Breast epithelium (tissue), 4 donors: ENCODE measurements at places on chromosomes 11 and 22.

DNA sequence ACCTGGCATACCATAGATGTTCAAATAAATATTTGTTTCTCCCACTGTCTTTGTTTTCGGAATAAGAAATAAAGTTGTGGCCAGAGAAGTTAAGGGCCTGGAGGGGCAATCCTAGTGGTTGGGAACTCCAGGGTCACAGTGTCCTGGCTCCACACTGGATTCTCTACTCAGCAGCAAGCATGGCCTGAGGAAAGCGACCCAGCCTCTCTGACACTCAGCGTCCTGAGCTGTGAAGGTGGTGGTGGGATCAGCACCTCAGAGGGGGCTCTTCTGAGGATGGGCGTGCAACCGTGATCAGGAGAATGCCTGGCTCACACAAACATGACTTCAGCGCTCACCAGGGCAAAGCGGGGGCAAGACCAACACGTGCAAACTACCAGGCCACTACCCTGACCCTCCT is 59.9 kb downstream of the LARGE1 start:
- no peak for DNase-seq

- DNase-seq: no peak
These were observed 702.9 kb downstream of the DLG2 start for GRCh38 chr11:84924154-84924692.

DNA sequence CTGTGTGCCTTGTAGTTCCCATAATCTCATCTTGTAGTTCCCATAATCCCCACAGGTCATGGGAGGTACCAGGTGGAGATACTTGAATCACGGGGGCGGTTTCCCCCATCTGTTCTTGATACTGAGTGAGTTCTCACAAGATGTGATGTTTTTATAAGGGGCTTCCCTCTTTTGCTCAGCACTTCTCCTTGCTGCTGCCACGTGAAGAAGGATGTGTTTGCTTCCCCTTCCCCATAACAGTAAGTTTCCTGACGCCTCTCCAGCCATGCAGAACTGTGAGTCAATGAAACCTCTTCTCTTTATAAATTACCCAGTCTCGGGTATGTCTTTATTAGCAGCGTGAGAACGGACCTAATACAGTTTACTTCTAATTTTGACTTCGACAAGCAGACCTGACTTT is 14.0 kb upstream of the SMIM38 start:
- DNase-seq: no peak

DNA sequence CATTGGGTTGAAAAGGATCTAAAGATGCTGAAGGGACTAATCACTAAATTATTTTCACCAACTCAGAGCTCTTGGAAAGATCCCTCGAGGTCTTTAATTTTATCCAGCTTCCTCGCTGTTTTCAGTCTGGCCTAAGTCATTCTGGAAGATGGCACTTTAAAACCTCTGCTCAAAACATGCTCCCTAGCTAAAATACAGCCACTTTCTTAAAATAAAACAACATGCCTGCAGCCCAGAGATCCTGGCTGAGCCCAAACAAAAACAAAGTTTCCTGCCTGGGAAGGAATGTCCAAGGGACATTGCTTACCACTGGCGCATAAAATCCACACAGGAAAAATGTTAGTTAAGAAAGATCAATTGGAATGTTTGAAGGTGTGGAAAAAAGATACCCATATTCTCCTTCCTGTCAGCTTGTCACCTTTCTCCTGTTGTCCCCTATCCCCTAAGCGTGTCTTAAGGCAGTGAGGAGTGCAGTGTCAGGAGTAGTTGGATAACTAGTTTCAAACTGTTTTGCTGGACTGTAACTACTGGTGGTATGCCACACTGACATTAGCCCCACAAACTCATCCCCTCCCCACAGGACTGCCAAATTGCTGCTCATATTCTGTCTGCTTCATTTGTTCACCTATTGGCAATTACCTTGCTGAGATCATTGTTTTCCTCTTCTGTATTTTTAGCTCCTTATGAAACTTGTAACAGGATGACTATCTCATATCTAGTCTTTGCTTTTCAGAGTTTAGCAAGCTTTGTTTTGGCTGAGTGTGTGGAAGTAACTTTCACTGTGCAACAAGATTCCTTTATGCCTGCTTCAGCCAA is 108.3 kb upstream of the SESN3 start:
- DNase-seq: no peak

GRCh38 chr11:8259306-8259959 is 4.2 kb downstream of the LMO1 start:
- peak; percentile 25 for DNase-seq

DNA sequence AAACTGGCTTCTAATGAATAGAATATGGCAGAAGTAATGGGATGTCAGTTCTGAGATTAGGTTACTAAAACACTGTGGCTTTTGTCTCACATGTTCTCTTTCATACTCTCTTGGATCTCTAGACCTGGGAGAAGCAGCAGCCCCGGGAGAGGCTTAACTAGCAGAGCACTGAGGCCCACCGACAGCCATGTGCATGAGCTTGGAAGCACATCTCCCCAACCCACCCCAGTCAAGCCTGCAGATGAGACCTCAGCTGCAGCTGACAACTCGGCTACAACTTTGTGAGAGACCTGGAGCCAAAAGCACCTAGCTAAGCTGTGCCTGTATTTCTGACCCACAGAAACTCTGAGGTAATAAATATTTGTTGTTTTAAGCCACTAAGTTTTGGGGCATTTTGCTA is 100.8 kb downstream of the TRIM29 start:
- no peak for DNase-seq

DNA sequence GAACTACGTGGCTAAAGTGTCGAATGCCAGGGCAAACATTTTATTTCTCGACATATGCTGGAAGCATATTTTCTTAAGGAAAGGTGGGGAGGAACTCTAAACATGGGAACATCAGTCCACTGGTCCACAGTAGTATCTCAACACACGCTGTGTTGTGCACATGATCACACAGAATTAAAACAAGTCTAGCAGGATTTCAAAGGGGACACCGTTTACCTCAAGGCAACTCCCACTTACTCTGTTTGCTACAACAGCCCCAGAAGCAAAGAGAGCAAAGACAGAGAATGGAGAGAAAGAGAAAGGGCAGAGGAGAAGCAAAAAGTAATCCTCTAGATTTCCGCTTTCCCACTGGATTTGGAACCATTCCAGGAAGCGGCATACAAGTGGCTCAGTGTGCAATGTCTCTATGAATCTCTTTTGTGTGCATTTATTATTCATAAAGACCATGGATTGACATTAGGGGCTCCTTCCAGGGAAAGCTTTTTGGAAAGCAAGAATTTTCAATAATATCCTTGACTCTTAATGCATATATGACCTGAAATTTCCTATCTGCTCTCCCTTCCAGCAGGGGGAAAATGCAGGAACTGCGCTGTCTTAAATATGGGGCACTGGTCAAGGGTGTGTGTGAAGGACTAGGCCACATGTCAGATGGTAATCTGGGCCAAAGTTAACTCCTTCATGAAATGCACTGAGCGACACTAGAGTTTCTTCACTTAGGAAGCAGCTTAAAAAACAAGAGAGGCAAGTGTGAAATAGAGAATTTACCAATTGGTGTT is 34.8 kb upstream of the CCDC34 start:
- no peak for DNase-seq

GRCh38 chr22:23847310-23847920 is 8.6 kb upstream of the DERL3 start:
- DNase-seq: no peak

- DNase-seq: no peak
These were observed 62.6 kb downstream of the SYT13 start for GRCh38 chr11:45223496-45223895.

DNA sequence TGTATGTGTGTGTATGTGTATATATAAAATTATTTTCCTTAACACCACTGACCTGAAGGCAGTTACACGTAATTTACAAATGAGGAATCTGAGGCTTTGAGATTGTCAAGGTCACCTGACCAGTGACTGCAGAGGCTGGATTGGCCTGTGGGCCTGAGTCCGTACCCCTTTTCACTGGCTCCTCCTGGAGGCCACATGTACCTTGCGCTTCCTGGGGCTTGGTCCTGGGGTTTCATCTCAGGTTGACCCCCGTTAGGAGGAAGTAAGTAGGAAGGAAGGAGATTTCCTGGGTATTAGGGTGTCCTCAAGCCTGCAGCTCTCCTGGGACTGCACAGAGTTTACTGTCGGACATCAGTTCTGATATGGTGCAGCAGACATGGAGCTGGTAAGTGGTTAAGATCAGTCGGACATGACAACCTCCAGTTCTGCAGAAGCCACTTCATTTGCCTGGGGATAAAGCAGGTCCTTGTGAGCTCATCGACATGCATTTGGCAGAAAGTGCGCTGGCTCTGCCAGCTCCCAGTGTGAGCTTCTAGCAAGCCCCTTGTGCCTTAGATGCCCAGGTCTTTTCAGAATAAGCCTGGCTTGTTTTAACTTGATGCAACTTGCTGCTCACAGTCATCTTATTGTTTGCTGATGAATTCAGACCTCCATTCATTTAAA is 36.6 kb downstream of the ST3GAL4 start:
- no peak for DNase-seq

- no peak for DNase-seq
These were observed 19.4 kb upstream of the PPFIA1 start for GRCh38 chr11:70250876-70251658.

DNA sequence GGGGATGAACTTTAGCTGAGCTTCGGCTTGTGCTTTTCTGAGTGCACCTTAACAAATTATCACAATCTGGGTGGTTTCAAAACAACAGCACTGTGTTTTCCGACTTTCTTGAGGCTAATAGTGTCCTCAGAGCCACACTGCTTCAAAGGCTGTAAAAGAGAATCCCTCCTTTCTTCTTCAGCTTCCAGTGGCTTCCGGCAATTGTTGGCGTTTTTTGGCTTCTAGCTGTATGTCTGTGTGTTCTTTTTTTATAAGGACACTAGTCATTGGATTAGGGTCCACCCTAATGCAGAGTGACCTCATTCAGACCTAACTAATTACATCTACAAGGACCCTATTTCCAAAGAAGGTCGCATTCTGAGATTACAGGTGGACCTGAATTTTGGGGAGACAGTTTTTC is 30.6 kb downstream of the KIAA1671 start:
- DNase-seq: peak; percentile 44

GRCh38 chr11:69888483-69889181 is 69.4 kb upstream of the FGF3 start:
- peak; percentile 69 for DNase-seq

GRCh38 chr11:47177846-47178245 is 1.2 kb upstream of the ARFGAP2 start:
- no peak for DNase-seq

- no peak for DNase-seq
These were observed 1351.1 kb downstream of the BRD1 start for GRCh38 chr22:48476577-48476976.

DNA sequence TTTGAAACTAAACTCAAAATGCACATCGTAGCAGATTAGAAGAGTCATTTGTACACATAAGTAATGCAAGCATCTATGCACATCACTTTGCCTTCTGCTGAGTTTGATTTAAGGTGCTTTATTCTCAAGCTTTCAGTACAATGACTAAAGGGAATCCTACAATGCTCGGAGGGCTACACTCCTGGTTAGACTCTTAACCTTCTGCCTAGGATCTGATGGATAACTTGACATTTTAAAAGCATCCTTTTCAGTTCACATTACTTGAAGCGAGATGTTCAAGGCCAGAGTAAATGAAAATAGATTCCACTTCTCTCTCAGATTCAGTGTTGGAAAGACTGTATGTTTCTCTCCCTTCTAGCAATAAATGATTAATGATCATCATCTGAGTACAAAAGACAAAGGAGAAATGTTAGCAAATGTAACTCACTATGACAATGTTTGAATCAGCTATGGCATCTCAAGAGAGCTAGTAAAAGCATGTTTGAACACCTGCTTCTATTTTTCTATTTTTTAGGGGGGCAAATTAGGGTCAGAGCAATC is 259.2 kb upstream of the ANO3 start:
- DNase-seq: no peak

DNA sequence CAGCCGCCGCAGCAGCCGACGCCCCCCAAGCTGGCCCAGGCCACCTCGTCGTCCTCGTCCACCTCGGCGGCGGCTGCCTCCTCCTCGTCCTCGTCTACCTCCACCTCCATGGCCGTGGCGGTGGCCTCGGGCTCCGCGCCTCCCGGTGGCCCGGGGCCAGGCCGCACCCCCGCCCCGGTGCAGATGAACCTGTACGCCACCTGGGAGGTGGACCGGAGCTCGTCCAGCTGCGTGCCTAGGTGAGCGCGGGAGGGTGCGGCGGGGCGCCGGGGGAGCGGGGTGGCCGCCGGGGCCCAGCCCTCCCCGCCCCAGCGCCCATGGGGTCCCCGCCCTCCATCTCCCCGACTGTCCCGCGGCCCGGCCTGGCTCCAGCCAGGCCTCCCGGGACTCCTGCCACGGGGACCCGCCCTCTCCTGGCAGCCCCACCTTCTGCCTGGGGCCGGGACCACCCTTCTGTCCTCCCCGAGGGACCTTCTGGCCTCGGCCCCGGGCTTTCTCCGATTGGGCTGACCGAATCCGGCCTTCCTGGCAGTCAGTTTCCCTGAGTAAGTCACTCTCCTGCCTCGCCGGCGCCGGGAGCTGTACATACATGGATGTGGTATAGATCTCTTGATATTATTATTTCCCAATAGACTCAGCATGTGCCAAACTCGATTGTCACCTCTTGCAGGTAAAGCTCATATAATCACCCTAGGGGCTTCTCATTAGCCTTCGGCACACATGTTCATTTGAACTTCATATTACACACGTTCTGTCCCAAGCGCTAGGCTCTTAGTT is 720 bp downstream of the PACS1 start:
- peak; percentile 67 for DNase-seq

DNA sequence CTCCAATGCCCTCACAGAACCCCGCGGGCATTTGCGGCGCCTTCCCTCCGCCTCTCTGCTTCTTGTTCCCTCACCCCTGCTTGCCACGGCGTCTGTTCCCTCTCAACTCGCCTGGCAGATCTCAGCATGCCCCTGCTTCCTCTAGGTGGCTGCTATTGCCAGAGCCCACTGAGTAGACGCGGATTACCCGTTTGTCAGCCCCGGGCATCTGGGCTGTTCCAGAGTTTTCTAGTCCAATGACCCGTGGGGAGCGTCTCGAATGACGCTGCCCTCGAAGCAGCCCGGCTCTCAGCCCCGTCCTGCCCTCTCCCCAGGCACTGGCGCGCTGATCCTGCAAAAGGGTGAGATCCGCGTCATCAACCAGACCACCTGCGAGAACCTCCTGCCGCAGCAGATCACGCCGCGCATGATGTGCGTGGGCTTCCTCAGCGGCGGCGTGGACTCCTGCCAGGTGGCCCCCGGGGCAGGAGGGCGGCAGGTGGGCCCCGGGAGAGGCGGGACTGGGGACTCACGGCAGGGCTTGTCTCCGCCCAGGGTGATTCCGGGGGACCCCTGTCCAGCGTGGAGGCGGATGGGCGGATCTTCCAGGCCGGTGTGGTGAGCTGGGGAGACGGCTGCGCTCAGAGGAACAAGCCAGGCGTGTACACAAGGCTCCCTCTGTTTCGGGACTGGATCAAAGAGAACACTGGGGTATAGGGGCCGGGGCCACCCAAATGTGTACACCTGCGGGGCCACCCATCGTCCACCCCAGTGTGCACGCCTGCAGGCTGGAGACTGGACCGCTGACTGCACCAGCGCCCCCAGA is 49.7 kb downstream of the ST14 start:
- no peak for DNase-seq

DNA sequence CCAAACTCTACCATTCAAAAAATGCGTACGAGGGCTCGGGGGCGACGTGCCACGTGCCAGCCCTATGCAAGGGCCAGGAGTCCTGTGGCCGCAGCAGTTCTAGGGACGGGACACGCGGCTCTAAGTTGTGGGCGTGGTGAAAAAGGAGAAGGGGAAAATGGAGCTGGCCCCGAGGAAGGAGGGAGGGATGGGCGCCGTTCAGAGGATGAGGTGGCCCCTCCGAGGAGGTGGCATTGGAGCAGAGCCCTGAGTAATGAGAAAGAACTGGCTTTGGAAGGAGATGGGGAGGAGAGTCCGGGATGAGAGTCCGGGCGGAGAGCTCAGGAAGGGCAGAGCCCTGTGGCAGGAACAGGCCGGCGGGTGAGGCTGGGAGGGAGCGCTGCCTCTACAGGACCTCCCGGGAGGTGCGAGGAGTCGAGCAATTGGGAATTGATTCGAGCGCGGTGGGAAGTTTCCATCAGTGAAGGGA is 21.0 kb downstream of the OTUB1 start:
- DNase-seq: no peak
